ENCODE measurements at places on chromosomes 3 and 15.

DNA sequence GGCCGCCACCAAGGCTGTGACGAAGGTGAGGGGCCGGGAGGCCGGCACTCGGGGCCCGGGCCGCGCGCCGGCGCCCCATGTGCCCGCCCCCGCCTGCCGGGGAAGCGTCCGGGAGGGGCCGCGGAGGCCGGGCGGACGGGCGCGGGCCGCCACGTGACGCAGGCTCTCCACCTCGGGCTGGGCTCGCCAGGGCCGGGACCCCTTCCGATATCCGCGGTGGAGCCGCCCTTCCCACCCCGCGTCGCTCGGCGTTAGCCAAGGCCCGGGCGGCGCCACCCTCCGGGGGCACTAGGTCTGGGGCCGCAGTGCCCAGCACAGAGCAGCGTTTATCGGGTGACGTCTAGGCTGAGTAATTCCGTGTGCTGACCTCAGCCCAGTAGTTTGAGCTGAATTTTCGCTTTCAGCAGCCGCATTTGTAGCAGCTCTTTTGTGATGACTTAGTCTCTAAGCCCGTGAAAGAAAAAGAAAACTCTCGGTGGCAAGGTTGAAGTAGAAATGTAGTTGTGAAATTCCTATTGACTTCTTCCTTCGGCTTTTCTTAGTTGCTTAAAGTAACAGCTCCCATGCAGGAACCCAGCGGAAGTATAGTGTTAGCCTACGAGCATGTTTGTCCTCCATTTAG, 885 bp downstream of the CDV3 start:
- DNase-seq, result peak; percentile 88

- DNase-seq, result no peak
Measured at GRCh38 chr15:61530769-61531168, 301.7 kb upstream of the RORA start.

DNA sequence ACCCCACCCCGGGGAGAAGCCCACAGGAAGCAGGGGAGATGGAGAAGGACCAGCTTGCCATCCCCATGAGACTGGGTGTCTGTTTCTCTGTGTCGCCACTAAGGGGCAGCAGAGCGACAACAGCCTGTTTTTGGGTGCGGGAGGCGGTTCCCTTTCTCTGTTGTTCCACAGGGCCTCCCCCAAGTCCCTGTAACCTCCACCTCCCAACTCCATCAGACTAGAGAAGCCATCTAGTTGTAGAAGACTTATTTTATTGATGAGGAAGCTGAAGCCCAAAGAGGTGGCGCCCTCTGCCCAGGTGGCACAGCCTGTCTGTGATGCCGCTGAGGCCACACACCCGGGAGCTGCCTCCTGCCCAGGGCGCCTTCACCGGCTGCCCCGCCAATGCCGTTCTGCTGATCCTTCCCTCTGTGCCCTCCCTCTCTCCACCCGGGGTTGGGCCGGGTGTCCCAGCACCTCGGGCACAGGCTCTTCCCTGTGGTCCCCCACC, 3.9 kb upstream of the CCDC9B start:
- peak; percentile 80 for DNase-seq

DNA sequence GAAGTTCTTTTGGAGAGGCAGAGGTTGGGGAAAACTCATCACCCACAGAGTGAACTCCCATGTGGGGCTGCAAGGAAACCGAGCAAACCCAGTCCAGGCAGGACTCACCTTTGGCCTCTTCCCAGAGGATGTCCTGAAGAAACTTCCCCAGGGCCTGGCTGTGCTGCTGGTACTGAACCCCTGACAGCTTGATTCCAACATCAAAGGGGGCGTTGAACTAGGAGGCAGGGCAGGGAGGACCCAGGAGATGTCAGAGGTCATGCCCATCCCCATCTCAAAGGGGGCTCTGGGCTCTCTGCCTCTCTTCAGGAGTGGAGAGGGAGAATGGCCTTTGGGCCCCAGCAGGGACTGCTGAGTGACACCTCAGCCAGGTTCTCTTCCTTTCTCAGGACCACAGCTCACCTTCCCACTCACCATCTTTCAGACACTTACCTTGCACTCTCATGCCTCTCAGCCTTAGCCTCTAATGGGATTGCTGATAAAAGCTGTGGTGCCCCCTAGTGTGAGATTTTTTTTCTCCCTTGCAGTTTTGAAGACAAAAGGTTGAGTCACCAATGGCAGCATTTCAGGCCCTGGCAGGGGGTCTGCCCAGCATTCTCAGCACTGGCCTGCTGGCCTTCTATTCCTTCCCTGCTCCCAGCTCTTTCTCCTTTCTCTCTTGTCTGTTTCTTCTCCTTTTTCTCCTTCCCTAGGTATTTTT, 6.0 kb downstream of the GHRL start:
- no peak for DNase-seq

DNA sequence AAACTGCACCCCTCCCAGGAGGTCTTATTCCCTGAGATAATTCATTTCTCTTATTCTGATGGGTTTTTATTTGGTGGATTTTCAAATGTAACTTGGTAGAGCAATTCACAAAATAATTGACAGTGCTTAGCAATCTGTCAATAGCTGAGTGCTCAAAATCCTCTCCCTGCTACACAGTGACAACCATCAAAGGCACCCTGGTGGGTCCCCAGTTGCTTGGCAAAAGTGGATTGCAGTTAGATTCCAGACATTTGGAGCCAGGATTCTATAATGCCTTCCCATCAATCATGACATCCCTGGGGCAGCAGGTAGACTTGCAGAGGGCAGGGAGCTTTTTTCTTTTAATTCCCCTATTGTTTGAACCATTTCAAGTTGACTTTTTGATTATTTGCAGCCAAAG, 59.0 kb downstream of the FHIT start:
- DNase-seq, result no peak

DNA sequence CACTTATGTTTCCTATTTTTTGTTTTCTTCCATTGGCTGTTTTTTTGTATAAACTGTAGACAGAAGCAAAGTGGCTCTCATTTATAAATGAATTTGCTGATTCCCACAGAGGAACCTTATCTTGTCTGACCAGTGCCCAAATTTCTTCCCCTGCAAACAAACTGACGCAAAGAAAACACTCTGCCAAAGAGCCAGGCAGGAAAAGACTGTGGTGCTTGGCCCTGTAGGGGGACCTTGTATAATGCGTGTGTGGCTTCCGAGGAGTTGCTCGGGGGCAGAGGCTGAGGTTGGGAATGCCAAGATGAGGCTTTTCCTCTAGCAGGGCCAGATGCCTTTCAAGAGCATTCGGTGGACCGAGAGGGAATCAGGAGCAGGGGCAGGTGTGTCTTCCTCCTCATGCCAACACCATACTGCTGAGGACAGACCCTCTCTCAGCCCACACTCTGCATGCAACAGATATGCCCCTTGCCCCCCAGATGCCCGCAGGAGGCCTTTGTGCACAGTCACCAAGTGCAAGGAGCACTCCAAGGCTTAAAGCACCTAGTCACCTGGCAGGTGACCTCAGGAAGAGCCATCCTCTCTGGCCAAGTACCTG, 104.3 kb upstream of the ABHD17C start:
- no peak for DNase-seq

- DNase-seq, result no peak
Measured at GRCh38 chr15:47265686-47266085, 451.6 kb upstream of the SEMA6D start.

GRCh38 chr3:10459954-10460754, 45.2 kb downstream of the ATP2B2 start:
- peak; percentile 52 for DNase-seq

DNA sequence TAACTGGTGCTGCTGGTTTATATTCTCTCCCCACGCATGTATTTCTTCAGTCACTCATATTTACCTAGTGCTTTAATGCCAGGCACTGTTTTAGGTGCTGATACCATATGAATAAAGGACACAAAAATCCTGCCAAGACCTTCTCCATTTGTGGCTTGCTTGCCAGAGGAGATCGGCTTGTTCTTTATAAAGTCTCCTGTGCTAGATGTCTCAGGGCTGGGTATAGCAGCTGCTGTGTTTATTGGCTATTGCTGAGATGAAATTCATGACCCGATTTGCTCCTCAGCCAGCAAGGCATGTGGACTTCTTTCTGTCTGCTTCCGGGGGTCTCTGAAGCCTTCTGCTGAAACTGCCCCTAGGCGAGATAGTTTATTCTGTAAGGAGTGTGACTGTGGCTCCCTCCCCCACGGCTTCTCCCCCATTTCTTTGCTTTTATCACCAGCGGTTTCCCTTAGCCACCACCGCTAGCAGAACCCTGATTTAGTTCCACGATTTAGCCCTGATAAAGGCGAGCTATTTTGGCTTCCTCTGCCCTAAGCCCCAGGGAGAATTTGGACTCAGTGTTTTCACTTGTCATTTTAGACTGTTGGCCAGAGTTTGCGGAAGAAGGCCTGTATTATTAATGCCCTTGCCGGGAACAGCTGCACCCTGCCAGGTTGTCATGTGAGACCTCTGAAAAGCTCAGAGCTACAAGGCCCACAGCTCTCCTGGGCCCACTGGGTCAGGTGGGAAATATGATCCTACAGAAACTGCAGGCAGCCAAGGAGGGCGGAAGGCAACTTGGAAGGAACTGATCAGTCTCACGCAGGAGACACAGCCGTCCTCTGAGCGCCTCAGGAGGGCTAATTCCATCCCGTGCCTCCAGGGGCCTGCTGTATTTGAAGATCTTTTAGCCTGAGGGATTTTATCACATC, 46.8 kb downstream of the ST6GAL1 start:
- no peak for DNase-seq

DNA sequence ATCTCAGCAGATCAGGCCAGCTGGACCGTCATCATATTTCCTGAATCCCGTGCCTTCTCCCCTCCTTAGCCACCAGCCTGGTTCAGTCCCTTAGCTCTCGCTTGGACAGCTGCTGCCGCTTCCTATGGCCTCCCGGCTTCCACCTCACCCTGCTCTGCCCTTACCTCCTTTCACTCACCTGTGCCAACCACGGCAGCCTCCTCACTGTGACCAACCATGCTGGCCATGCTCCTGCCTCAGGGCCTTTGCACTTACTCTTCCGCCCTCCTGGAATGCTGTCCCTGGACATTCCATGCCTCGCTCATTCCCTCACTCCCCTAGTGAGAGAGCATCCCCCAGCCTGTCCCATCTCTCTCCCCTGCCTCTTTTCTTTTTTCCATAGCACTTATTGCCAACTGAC, 19.2 kb downstream of the GRIP2 start:
- no peak for DNase-seq

DNA sequence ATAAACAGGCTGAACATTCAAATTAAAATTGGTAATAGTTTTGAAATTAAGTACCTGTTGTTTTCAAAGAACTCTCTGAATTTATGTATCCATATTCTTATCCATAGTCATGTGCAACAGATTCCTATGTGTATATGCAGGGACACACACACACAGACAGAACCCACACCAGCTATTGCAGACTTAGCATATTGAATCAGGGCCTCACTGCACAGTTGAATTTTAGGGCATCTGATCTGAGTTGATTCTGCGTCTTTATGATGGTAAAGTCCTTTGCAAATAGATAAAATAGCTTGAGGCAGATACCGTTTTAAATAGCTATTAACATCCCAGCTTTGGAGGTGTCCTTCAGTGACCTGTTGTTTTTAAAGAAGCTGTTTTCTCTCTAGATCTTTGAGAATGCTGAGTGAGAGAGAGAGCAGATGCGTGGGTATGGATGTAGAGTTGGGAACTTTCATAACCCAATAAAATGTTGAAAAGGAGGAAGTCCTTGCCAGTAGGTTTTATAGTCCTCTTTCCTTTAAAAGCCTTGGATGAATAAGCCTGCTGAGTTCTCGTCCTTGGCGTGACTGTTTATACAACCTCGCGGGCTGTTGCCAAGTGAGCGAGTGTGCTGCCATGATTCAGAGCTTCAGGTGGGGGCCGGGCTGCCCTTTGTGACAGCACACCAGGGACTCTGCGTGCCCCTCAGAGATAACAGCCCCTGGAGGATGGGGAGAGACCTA, 18.3 kb downstream of the MYZAP start:
- DNase-seq, result no peak

GRCh38 chr15:82305621-82306048, 43.0 kb downstream of the SAXO2 start:
- no peak for DNase-seq

GRCh38 chr3:194254040-194254439, 97.1 kb downstream of the CPN2 start:
- no peak for DNase-seq

DNA sequence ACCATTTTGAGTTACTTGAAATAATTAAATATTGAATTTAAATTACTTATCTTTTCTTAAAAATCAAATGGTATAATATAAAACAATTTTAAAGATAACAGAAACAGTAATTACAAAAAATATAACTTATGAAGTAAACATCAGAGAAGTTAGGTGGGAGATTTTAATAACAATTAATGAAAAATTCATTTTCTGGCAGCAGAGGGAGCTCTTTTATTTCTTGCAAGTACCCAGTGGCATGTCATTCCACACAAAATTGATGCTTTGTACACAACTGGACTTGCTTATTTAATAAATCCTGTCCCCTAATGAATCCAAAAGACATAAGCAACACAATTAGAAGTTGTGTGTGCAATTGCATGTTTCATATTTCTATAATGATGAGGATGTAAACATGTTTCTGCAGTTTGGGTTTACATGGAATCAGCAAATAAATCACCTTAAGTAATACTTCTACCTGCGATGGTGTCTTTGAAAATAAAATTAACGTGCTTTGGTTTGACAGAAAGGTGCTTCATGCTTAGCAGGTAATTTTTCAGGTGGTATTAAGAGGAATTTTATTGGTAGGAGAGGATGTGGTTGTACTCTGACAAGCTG, 861.3 kb downstream of the ZPLD1 start:
- no peak for DNase-seq

DNA sequence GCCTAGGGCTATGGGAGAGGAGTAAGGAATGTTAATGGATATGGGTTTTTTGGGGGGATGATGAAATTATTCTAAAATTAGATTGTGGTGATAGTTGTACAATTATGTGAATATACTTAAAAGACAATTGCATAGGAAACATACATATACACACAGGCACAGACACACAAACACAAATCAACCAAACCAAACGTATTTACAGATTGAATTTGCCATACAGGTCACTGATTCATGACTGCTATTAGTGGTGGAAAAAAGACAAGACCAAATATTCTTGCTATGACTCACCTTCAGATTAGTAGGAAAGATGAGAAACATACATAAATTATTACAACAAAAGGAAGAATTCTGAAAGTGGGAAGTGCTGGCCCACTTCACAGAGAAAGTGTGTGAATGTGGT, 85.3 kb downstream of the C3orf38 start:
- DNase-seq, result no peak

GRCh38 chr3:142507241-142507640, 59.4 kb upstream of the XRN1 start:
- DNase-seq, result no peak

- no peak for DNase-seq
Measured at GRCh38 chr3:46442576-46443530, 21.9 kb downstream of the LTF start.

- DNase-seq, result no peak
Measured at GRCh38 chr3:17632401-17633100, 109.9 kb downstream of the TBC1D5 start.

GRCh38 chr15:49900903-49901235, 218.2 kb downstream of the ATP8B4 start:
- no peak for DNase-seq

DNA sequence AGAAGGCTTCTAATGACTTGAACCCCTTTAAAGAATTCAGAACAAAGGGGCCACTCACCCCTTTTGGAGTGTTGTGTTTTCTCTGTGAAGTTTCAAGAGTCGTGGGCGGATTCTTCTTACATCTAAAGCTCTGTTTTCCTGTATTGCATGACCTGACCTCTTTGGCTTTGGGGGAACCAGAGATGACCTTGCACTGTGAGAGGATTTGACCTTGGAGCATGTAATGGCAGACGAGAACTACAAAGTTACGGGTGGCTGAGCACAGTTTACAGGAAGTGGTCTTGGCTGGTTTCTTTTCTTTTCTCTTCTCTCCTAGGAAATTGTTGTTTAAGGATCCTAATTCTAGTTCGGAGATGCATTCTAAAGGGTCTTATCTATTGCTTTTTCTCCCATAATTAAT, 6.2 kb upstream of the BDH1 start:
- no peak for DNase-seq
